Natural killer cell treated with Interleukin-12 subunit alpha and Interleukin-12 subunit beta and Interleukin-15 and Interleukin-18, amount 100 ng/mL, for 72 hours (primary cell): ENCODE measurements at places on chromosomes 5 and 9.

GRCh38 chr5:106174903-106175302 lies 1495.8 kb downstream of the EFNA5 start:
- H3K4me1 ChIP-seq, result no peaks in the 10 kb centered on the region
- no peaks in the 10 kb centered on the region for H3K36me3 ChIP-seq
- no peak overlapping the region for H3K27ac ChIP-seq
- no peak for DNase-seq

DNA sequence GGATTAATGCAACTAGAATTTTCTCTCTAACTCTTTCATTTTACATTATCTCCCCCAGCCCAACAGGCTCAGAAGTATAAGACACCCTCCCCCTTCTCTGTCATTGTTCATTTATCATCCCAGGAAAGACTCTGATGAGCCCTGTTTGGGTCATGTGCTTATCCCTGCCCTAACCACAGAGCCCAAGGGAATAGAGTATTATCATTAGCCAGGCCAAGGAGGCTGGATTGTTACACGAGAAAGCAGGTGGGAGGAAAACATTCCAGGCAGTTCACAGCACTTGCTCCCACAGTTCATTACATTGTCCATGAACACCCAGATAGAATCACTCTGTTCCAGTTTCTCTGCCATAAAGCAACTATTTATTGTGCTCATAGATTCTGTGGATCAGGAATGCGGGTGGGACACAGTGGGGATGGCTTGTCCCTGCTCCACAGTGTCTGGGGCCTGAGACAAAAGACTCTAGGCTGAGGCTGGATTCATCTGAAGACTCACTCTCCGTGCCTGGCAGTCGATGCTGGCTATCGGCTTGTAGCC lies 59.5 kb upstream of the TMEM215 start:
- H3K4me3 ChIP-seq, result no peak overlapping the region
- peaks cover 14% of the 10 kb centered on the region for H3K27me3 ChIP-seq
- DNase-seq, result no peak
- H3K4me1 ChIP-seq, result no peaks in the 10 kb centered on the region
- H3K27ac ChIP-seq, result no peak overlapping the region

- H3K27me3 ChIP-seq, result peaks cover 14% of the 10 kb centered on the region
- no peak overlapping the region for H3K27ac ChIP-seq
- no peaks in the 10 kb centered on the region for H3K36me3 ChIP-seq
- DNase-seq, result no peak
Measured at GRCh38 chr9:84754461-84754860, 84.9 kb downstream of the NTRK2 start.

GRCh38 chr9:8799206-8799605 lies 999.6 kb upstream of the DMAC1 start:
- no peak for DNase-seq
- no peak overlapping the region for H3K4me3 ChIP-seq
- no peaks in the 10 kb centered on the region for H3K27me3 ChIP-seq
- H3K4me1 ChIP-seq, result no peaks in the 10 kb centered on the region

- peaks cover 38% of the 10 kb centered on the region for H3K4me1 ChIP-seq
- peak overlapping the region; percentile 86 for H3K4me3 ChIP-seq
- no peaks in the 10 kb centered on the region for H3K36me3 ChIP-seq
- H3K27ac ChIP-seq, result peak overlapping the region; percentile 80
- no peak for DNase-seq
Measured at GRCh38 chr9:79813258-79813638, 241.5 kb downstream of the TLE4 start.

- no peak overlapping the region for H3K4me3 ChIP-seq
- H3K36me3 ChIP-seq, result no peaks in the 10 kb centered on the region
- no peaks in the 10 kb centered on the region for H3K27me3 ChIP-seq
- H3K4me1 ChIP-seq, result no peaks in the 10 kb centered on the region
- H3K27ac ChIP-seq, result no peak overlapping the region
Measured at GRCh38 chr5:5219541-5219940, 79.4 kb downstream of the ADAMTS16 start.

DNA sequence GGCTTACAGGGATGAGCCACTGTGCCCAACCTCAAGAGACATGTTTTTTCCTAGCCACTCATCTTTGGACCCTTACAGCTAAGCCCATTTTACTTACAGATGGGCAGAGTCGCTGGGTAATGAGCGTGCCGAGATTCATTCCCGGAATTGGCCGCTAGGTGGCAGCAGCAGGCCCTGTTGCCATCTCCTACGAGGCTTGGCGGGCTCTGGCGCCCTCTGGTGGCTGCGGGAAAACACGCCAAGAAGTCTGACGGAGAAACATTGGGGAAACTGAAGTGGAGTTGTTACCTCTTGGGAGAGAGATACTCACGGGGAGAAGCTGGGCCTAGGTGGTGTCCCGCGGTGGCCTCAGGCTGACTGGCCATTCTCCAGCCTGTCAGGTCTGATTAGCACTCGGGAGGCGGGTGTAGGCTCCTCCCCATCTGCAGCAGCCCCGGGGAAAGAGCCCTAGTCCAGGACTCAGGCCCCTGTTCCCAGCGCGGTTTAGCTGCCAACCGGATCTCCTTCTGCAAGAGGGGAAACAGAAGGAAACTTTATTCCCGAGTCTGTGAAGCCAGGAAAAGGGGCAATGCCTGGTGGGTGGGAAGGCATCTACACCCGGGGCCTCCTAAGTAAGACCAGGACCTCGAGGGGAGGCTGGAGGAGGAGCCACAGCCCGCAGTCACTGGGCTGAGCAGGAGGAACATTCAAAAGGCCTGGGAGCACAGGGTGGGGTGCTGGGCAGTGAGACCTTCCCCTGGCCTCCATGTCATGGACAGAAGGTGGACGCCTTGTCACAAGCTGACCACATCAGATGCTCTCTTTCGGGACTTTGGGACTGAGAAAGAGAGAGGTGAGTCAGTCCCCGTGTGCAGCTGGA lies 9.7 kb downstream of the PTGES2 start:
- no peaks in the 10 kb centered on the region for H3K27me3 ChIP-seq
- H3K4me3 ChIP-seq, result no peak overlapping the region
- no peaks in the 10 kb centered on the region for H3K36me3 ChIP-seq
- no peak overlapping the region for H3K27ac ChIP-seq
- peak; percentile 89 for DNase-seq
- H3K4me1 ChIP-seq, result peaks cover 6% of the 10 kb centered on the region
